Muscle of leg (tissue), 16 donors: ENCODE measurements at places on chromosomes 6 and 20. TPM values are rescaled to one million over a fixed set of nuclear protein-coding genes. Genes with fewer than 3 reads are reported as not detected.

- no peak overlapping the region for H3K4me3 ChIP-seq
- no peak overlapping the region for H3K27ac ChIP-seq
- no peaks in the 10 kb centered on the region for H3K36me3 ChIP-seq
- H3K4me1 ChIP-seq = peaks cover 9% of the 10 kb centered on the region
- no peak for DNase-seq
These were observed 32.8 kb upstream of the CEP162 start for GRCh38 chr6:84260196-84260595.

- no peaks in the 10 kb centered on the region for H3K4me1 ChIP-seq
- no peaks in the 10 kb centered on the region for H3K27me3 ChIP-seq
- H3K27ac ChIP-seq = no peak within 1 kb of the TSS
- no peak for DNase-seq
- H3K4me3 ChIP-seq = no peak within 1 kb of the TSS
- no peaks in the 10 kb centered on the region for H3K36me3 ChIP-seq
These were observed at the start of gene CRISP1 for GRCh38 chr6:49866485-49866943. TSS of gene CRISP1 (minus strand) at chr6:49866535. CDS start at chr6:49857400, 9,135 bp downstream.

DNA sequence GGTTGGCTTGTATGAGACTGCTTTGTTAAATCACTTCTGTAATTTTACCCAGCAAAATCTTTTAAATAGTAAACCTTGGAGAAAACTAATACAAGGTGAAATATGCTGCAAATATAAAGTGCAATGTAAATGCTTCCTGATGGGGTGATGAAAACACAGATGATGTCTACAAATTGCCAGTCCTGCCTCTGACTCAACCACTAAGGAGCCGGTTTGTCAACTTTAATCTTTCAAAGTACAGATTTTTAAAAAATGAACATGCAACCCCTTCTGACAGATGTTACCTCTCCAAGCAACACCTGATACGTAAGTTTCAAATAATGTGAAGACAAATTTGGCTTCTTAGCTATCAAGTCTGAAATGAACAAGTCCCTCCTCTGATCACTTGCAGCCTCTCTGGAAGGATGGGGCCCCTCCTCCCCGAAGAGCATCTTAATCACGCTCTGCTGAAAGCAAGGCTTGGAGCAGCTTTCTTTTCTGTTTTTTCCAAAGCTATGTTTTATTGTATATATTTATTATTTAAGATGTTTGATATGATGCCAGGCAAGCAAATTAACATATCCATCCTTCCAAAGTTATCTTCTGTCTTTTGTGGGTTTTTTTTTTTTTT, 196.0 kb downstream of the MYLK4 start:
- no peak overlapping the region for H3K4me3 ChIP-seq
- H3K27ac ChIP-seq = no peak overlapping the region
- peaks cover 3% of the 10 kb centered on the region for H3K4me1 ChIP-seq
- H3K27me3 ChIP-seq = no peaks in the 10 kb centered on the region

- H3K4me1 ChIP-seq = no peaks in the 10 kb centered on the region
- no peaks in the 10 kb centered on the region for H3K27me3 ChIP-seq
- no peaks in the 10 kb centered on the region for H3K36me3 ChIP-seq
These were observed 40.6 kb upstream of the SLC22A16 start for GRCh38 chr6:110517034-110517433.

GRCh38 chr6:31396422-31397152, 6.8 kb upstream of the MICA start:
- no peak overlapping the region for H3K4me3 ChIP-seq
- H3K4me1 ChIP-seq = peaks cover 4% of the 10 kb centered on the region
- peak; percentile 83 for DNase-seq
- H3K36me3 ChIP-seq = no peaks in the 10 kb centered on the region
- H3K27ac ChIP-seq = no peak overlapping the region
- peaks cover 25% of the 10 kb centered on the region for H3K27me3 ChIP-seq

DNA sequence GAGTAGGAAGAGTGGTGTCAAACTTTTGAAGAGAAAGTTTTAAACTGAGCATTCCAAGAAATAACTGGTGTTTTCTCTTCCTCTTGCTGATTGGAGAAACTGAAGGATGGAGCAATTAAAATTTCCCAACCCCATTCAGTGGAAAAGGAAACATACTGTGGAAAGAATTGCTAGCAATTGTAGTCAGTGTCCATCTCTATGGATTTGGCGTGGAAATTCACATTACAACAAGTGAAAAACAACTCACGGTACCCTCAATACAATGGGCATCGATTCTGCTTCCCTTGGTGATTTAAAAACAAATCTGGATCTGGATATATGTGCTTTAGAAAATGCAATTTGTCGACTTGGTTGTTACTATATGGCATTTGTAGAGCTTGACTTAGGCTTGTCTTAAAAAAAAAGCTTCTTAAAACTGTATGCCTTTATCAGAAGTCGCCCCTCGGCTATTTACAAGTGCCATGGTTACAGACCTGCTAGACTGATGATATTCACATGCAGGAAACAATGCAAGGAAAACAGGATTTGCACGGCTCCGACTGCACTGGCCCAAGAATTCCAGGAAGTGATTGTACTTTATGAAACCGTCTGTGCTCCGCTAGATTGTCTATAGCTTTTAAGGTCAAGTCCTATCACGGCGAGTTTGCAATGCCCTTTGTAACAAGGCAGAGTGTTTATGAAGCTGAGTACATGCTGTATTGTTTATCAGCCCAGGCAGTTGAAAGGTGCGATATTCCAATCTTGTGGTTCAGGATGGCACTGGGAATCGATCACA, 131.7 kb upstream of the PHACTR1 start:
- peak overlapping the region; percentile 84 for H3K27ac ChIP-seq
- H3K36me3 ChIP-seq = no peaks in the 10 kb centered on the region
- DNase-seq = peak; percentile 54
- no peaks in the 10 kb centered on the region for H3K27me3 ChIP-seq
- peaks cover 3% of the 10 kb centered on the region for H3K4me1 ChIP-seq

DNA sequence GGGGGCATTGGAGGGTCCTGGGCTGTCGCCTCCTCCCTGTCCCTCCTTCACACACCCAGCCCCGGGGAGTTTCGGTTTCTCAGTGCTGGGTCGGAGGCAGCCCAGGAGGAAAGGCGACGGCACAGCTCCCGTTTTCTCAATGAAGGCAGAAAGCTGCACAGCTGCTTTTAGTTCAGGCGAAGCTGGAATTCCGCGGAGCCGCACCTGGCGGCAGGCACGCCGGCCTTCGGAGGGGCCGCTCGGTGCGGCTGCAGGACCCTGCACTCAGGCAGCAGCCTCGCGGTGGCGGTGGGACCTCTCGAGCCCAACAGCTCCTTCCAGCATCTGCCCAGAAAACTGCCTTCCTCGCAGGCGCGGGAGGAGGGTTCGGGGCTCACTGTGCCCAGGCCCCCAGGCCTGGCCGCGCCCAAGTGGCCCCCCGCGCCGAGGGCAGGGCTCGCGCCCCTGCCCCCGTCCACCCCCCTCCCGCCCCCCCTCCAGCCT, 4.6 kb downstream of the FOXQ1 start:
- H3K36me3 ChIP-seq = no peaks in the 10 kb centered on the region
- peak overlapping the region; percentile 39 for H3K4me3 ChIP-seq
- H3K27ac ChIP-seq = no peak overlapping the region
- peak; percentile 30 for DNase-seq
- H3K27me3 ChIP-seq = peaks cover 43% of the 10 kb centered on the region

The EDN1 gene
- total RNA-seq = 3.3 TPM

The DOK5 gene
- total RNA-seq = 15.9 TPM

The CDSN gene
- total RNA-seq = not detected

The THBS2 gene
- total RNA-seq = 119 TPM

The ZNF341 gene
- 1.3 TPM for total RNA-seq

The ME1 gene
- total RNA-seq = 1.9 TPM
